ENCODE measurements at places on chromosomes 2 and 18.

- no peak for DNase-seq
Observed at GRCh38 chr18:37964885-37965571, 399.4 kb upstream of the CELF4 start.

- no peak for DNase-seq
Observed at GRCh38 chr2:139685090-139685983, 905.1 kb upstream of the NXPH2 start.

- no peak for DNase-seq
Observed at GRCh38 chr2:239910851-239911640, 114.1 kb downstream of the NDUFA10 start.

DNA sequence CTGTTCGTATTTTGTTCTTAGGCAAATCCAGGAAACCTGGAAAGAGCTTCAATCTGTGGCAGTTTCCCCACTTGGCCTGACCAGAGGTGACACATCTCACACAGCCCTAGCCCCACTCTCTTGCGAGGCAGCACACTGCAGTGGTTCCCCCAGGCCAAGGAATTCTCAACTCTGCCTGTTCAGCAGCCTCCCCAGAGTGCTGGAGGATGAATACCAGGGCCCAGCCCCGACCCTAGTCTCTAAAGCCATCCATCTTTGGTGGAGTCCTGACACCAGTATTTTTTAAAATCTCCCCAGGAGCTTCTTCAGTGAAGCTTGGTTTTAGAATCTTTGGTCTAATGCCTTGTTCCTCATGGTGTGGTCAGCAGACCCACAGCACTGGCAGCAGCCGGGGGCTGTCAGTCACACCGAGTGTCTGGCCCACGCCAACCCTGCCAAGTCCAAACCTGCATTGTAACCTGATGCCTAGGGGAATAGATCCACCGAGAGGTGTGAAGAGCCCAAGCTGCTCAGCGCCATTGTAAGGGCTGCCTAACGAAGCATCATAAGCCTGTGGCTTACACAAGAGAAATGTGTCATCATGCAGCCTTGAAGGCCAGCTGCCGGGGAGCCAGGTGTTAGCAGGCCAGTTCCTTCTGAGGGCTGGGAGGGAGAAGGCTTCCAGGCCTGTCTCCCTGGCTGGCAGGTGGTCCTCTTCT is 428.7 kb upstream of the ID2 start:
- DNase-seq: no peak

DNA sequence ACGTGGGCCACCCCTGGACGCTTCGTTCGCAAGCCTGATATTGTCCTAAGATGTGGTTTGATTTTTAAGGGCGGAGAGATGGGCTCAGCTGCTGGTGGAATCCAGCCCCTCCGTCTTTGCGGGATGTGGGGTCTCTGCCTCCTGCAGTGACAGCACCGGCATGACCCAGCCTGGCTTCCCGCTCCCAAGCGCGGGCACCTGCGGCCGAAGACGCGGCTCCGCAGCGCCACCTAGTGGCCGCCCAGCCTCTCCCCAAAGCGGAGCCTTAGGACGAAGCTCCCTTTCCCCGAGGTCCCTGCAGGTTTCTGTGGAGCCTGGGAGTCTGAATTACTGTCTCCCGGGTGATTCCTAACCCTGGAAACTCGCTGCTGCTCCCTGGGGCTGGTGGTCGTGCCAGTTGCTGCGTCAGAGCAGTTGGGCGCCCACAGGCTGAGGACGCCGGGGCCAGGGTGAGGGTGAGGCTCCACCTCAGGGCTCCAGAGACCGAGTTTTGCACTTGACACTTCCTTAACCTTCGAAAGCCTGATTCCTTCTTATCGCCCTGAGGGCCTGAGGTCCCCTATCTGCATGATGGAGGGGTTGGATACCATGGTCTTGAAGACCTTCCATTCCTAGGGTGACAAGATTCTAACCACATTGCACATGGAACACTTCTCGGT is 137.5 kb downstream of the TPO start:
- no peak for DNase-seq

- DNase-seq: no peak
Observed at GRCh38 chr2:26884486-26884885, 36.6 kb downstream of the DPYSL5 start.

DNA sequence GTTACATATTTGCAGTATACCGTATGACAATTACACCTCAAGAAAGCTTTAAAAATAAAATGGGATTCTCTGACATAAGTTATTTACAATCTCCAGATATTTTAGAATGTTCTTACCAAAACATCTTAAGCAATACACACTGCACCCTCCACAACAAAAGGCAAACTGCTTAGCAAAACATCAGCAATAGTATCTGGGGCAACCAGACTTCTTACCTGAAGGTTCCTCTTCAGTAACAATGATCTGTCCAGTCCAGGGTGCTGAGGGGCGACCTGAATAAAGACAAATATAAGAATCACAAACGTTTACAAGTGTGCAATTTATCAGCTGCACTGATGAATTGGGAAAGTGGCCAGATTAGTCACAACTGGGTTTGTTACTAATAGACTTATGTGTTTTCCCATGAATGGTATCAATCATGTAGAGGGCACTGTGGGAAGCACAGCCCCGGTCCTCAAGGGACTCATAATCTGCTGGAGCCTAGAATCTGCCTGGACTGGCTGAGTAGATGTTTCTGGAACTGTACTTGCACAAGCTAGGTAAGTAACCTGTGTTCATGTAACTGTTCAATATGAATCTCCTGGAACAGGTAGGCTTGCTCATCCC is 70.7 kb downstream of the MYOM1 start:
- DNase-seq: no peak

DNA sequence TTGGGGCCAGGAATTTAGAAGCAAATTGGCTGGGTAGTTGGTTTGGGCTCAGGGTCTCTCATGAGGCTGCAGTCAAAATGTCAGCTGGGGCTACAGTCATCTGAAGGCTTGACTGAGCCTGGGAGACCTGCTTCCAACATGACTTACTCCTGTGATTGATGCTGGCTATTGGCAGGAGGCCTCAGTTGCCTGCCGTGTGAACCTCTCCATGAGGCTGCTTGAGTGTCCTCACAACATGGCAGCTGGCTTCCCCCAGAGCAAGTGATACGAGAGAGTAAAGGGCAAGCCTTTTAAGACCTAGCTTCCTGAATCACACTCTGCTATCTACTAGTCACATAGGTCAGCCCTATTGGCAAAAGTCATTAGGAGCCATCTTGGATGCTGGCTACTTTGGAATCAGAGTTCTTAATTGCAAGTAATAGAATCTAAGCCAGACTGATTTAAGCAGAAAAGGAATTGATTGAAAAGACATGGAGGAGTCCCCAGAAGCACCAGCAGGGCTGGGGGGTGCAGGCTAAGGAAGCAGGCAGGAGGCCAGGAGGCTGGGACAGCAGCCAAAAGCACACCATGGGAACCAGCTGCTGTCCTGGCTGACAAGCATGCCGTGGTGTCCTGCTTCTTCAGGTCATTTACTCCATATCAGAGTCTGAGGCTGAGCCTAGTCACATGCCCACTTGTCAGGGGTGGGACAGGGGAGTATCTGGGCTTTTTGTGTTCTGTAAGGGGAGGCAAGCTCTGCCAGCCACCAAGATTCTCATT is 7.8 kb upstream of the GIGYF2 start:
- peak; percentile 43 for DNase-seq

DNA sequence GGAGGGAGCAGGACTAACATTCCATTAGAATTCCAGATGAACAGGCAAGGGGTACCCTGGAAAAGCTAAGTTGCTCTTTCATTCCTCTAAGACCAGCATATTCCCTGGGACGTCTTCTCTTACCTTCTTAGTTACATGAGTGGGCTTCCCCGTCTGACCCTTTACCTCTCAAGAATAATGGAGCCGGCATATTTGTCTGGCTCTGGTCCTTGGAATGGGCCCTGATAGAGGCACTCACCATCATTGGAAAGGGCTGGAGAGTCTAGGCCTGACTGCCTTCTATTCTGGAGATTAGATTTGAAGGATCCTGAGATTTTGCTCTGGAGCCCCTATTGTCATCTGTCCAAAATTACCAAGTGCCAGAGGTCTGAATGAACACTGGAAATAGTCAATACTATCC is 347.5 kb downstream of the MYCN start:
- no peak for DNase-seq

GRCh38 chr18:63779386-63779785 is 4.2 kb downstream of the SERPINB7 start:
- DNase-seq: no peak

DNA sequence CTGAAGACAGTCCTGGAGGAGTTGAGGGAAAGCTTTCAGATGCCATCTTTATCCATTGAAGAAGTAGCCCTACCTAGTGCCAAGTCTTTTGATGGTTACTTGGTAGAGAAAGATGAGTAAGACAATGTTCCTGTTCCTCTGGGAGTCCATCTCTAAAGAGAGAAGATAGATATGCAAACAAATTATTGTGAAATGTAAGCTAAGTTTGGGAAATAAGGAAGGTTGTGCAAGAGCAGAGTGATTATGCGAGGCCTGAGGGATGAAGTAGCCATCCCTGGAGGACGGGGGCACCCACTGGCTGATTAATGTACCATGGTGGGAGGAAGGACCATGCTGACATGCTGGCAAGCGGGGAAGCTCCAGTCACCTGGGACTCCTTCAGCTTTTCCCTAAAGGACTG is 994 bp upstream of the DTNA start:
- no peak for DNase-seq

DNA sequence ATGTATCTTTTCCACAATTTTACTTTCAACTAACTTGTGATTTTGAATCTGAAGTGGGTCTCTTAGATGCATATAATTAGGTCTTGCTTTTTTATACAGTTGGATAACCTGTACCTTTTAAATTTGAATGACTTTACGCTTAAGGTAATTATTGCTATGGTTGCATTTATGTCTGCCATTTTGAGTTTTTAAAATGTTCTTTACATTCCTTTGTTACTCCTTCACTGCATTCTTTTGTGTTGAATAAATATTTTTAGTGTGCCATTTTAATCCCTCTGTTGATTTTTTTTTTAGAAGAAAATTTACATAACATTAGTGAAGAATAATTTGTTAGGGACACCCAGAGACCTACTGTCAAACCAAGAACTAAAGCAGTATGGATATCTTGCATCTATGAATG is 65.3 kb downstream of the BIRC6 start:
- DNase-seq: no peak

DNA sequence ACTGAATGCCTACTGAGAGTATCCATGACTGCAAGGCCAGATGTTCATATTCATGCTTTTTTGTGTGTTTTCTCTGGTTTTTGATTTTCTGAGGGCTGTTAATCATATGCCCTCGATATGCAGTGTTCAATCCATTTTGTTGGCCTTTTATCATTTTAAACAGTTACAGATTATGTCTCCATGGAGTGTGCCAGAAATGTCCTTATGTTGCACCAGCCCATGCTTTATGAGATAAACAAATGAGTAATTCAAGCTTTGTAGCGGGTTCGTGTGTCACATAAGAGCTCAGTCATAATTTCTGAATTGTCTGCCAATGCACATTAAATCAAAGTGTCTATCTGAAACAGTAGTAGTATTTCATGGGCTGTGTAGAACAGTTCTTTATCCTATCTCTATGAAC is 583.0 kb downstream of the THSD7B start:
- no peak for DNase-seq

- DNase-seq: no peak
Observed at GRCh38 chr18:80109676-80110078, 615 bp downstream of the ADNP2 start.
